Prostate gland (tissue), 2 donors: ENCODE measurements at places on chromosomes 5 and 9. TPM values are rescaled to one million over a fixed set of nuclear protein-coding genes. Genes with fewer than 3 reads are reported as not detected.

Gene SPINK1
- total RNA-seq = 3.7 TPM

Gene CDH9
- total RNA-seq = not detected

Gene CENPK
- total RNA-seq = 2.1 TPM

Gene PCDHA8
- total RNA-seq = 0.36 TPM

Gene CD14
- 22.9 TPM for total RNA-seq

Gene GARIN3
- not detected for total RNA-seq

Gene BTNL3
- 1.6 TPM for total RNA-seq

Gene IL4
- total RNA-seq = not detected

Gene PGGT1B
- total RNA-seq = 9.1 TPM

Gene ZNF300
- total RNA-seq = 6.7 TPM

Gene ANKRD18B
- 3.4 TPM for total RNA-seq

Gene ENC1
- total RNA-seq = 78.1 TPM

Gene EFCAB9
- total RNA-seq = not detected

Gene CCDC171
- 2.0 TPM for total RNA-seq

Gene PCDHA2
- total RNA-seq = 0.80 TPM

Gene CNTNAP3
- total RNA-seq = 8.2 TPM

Gene SPINK4
- total RNA-seq = not detected

Gene PSD2
- 0.46 TPM for total RNA-seq

Gene ADGRV1
- total RNA-seq = 20.9 TPM

Gene TSSK1B
- 4.0 TPM for total RNA-seq

Gene NXNL2
- total RNA-seq = 1.9 TPM

Gene MYO10
- total RNA-seq = 77.0 TPM

Gene FYB1
- 4.0 TPM for total RNA-seq
